ENCODE measurements at places on chromosomes 13 and 19. TPM values are rescaled to one million over a fixed set of nuclear protein-coding genes. Genes with fewer than 3 reads are reported as not detected.

- no peak for DNase-seq
- H3K36me3 ChIP-seq = no peaks in the 10 kb centered on the region
- no peaks in the 10 kb centered on the region for H3K4me1 ChIP-seq
- no peaks in the 10 kb centered on the region for H3K27me3 ChIP-seq
Measured at GRCh38 chr13:42148538-42148937, 100.1 kb downstream of the DGKH start.

- no peak overlapping the region for H3K27ac ChIP-seq
- no peaks in the 10 kb centered on the region for H3K36me3 ChIP-seq
- no peak for DNase-seq
- H3K4me1 ChIP-seq = no peaks in the 10 kb centered on the region
Measured at GRCh38 chr13:41122838-41123237, 9.8 kb downstream of the KBTBD6 start.

DNA sequence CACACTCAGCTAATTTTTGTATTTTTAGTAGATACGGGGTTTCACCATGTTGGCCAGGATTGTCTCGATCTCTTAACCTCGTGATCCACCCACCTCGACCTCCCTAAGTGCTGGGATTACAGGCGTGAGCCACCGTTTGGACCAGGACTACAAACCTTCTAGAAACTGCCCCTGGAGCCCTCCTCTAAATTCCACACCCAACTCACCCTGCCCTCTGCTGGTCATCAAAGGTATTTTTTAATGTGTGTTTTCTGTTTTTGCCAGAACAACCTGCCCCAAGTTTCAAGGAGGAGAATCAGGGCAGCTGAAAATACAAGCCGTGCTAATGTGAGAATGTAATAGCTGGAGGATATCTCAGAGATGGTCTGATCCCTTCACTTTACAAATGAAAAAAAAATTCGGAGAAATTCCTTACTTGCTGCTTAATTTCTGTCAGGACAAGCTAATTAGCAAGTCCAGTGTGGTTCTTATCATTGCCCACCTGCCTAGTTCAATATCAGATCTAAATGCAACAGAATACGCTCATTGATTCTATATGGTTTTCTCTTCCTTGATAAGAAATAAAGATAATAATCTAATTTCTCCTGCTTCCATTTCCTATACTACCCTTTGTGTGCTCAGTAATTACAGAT lies 4.1 kb downstream of the ATP8A2 start:
- no peak for DNase-seq
- no peak overlapping the region for H3K4me3 ChIP-seq
- H3K27ac ChIP-seq = no peak overlapping the region

DNA sequence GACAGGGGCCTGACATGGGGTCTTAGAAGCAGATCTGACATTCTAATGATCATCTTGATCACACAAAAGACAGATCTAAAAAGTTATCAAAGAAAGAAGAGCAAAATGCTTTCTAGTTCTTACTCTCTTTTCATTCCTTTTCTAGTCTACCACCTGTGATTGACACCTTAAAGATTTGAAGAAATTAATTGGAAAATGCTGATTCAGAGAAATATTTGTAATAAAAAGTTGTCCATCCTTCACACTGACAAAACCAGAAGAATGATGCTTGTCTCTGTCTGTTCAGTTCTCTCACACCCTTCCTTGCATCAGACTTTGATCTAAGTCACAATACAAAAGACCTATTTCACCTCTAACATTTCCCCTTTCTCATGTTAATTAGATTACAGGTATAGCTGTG lies 182.4 kb downstream of the RAP2A start:
- H3K36me3 ChIP-seq = no peaks in the 10 kb centered on the region
- no peak overlapping the region for H3K4me3 ChIP-seq
- H3K27ac ChIP-seq = no peak overlapping the region

DNA sequence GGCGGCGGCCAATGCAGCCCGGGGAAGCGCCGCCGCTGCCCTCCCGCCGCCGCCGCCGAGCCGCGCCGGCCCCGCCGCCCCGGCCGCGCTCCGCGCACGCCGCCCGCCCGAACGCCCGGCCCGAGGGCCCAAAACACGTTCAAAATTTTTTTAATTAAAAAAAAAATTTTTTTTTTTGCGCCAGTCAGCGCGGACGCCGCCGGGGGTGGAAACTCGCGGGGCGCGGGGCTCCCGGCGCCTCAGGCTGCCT lies 468 bp downstream of the HMGB1 start:
- no peaks in the 10 kb centered on the region for H3K27me3 ChIP-seq
- no peak for DNase-seq
- peak overlapping the region; percentile 97 for H3K4me3 ChIP-seq

- no peaks in the 10 kb centered on the region for H3K4me1 ChIP-seq
- H3K4me3 ChIP-seq = no peak overlapping the region
- H3K27ac ChIP-seq = no peak overlapping the region
- H3K27me3 ChIP-seq = no peaks in the 10 kb centered on the region
- DNase-seq = no peak
Measured at GRCh38 chr13:49044836-49045235, 69.1 kb downstream of the FNDC3A start.

DNA sequence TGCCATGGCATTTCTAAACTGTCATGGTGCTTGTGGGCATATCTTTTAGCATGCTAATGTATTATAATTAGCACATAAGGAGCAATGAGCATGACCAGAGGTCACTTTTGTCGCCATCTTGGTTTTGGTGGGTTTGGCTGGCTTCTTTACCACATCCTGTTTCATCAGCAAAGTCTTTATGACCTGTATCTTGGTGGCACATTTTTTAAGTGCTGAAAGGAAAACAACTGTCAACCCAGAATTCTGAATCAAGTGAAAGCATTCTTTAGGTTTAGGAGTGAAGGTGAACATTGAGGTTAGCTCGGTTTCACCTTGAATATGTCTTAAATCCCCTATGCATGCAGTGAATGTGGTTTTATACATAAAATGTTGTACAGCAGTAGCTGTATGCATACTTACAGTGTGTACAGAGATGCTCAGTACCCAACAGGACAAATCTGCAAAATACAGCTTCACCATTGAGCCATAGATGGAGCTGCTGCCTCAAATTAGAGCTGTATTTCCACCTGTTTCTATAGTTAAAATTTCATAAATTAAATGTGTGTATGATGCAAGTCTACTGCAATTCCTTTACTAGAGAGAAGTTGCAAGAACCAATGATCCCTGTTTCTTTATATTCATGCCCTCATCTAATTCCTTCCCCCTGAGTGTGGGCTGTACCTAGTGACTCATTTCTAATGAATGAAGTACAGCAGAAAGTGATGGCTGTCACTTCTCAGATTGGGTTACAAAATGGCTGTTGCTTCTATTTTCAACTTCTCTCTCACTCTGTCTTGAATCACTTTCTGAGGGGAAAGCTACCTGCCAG lies 25.2 kb upstream of the IGSF23 start:
- H3K27me3 ChIP-seq = no peaks in the 10 kb centered on the region
- DNase-seq = no peak
- H3K36me3 ChIP-seq = no peaks in the 10 kb centered on the region
- no peaks in the 10 kb centered on the region for H3K4me1 ChIP-seq
- no peak overlapping the region for H3K4me3 ChIP-seq

CASP14 gene
- total RNA-seq = not detected

ZNF587 gene
- 25.0 TPM for total RNA-seq

STARD13 gene
- 36.8 TPM for total RNA-seq

ZNF415 gene
- 19.5 TPM for total RNA-seq

LYPD4 gene
- not detected for total RNA-seq

ODAD3 gene
- total RNA-seq = not detected
